ENCODE measurements at places on chromosomes 2 and 18.

GRCh38 chr2:130864830-130865800, 28.4 kb downstream of the ARHGEF4 start:
- DNase-seq: no peak

- no peak for DNase-seq
Measured at GRCh38 chr2:108316033-108316432, 27.3 kb downstream of the SULT1C2 start.

- DNase-seq: no peak
Measured at GRCh38 chr2:71892423-71892730, 255.3 kb downstream of the CYP26B1 start.

GRCh38 chr2:170878505-170878904, 50.5 kb upstream of the GORASP2 start:
- no peak for DNase-seq

- no peak for DNase-seq
Measured at GRCh38 chr2:40260437-40260836, 191.5 kb downstream of the SLC8A1 start.

DNA sequence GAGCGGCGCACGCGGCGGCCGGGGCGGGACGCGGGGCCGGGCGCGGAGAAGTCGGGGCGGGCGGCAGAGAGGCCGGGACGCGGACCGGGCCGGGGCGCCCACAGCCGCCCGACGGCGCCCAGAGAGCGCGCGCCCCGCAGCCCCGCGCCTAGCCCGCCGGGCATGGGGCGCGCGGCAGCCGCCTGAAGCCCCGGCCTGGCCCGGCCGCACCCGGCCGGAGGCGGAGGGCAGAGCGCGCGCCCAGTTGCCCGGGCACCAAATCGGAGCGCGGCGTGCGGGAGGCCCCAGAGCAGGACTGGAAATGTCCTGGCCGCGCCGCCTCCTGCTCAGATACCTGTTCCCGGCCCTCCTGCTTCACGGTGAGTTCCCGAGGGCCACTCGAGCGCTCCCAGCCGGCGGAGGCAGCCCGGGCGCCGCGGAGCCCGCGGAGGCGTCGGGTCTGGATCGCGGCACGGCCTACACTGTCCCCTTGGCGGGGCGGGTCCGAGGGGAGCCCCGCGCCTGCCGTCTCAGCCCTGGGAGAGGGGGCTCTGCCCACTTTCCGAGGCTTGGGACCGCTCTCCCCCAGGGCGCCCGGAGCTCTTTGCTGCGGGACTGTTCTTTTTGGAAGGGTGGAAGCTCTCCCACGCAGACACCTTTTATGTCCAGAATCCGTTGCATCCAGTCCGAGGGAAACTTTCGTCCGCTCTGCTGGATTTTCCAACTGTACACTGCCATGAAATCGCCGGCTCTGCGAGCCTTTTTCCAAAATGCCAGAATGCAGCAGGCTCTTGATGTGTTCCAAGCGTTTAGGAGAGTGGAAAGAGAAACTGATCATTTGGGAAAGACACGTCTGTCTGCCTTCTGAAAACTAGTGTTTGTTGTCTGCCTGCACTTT, 484 bp downstream of the APCDD1 start:
- no peak for DNase-seq

DNA sequence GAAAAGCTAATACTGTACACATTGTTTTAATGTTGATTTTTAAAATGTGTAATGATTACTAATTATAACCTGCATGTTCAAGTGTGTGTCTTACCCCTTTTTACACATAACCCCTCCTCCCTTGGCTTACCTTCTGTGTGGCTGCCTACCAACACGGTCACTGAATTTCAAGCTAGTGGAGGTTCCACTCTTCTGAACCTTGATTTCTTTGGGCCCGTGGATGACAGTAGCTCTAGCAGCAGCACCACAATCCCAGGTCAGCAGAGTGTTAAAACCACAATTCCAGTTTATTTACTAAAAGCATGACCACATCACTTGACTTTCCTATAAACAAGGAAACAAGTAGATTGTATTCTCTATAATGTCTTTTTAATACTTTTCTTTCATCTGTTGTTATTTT, 56.9 kb downstream of the AFTPH start:
- DNase-seq: no peak

Measured in nucleus accumbens (tissue), 56 donors.